ENCODE measurements at places on chromosomes 13 and 19.

- no peak for DNase-seq
Measured at GRCh38 chr13:30134578-30134977, 172.8 kb downstream of the KATNAL1 start.

DNA sequence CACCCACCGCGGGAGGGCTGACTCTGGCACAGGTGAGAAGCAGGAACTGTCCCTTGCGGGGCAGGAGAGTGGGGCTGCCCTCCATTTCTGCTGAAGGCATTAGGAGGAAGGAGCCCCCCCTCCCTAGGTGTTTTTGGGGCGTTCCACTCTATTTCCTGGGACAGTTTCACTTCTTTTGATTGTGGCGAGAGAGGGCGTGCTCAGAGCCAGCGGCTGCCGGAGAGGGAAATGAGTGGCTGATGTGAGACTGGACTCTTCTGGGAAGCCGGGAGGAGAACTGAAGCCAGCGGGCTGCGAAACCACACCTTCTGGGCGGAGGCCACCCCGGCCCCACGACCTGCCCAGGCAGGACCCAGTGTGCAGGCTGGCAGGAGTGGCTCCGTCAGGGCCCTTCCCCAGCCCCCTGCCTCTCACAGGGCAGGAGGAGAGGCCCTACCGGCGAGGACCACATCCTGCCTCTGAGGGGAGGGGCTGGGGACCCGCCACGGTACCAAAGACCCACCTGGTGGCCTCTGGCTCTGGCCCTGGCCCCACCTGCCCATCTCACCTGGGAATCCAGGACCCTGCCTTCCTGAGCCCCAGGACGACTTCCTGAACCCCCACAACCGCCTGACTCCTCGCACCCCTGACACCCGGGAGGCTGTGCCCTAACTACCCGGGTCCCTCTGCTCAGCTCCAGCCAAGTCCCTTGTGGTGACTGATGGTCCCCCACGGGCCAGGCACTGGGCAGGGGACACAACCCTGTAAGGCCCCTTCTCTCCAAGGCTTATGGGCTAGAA is 25.9 kb downstream of the MPND start:
- no peak for DNase-seq

DNA sequence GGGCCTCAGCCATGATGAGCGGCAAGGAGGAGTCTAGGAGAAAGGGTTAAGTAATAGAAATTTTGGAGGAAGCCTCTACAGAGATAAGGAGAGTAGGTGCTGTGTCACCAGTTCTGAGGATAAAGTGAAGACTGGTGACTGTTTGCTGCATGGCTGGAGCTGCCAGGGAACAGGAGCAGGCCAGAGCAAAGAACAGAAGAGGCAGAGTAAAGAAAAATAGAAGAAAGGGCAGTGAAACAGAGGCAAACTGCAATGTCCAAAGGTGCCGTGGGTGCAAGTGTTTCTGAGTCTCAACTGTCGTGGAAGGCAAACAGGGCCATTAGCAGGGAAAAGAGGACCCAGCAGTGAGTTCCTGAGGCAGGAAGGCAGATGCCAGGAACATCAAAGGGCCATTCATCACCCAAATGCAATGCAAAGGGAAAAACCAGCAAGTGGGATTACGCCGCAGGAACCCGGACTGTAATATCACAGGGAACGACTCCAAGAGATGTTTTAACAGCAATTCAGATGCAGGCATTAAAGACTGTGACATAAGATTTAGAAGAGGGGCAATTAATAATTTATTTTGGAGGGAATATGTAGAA is 318.3 kb downstream of the FOXO1 start:
- no peak for DNase-seq

DNA sequence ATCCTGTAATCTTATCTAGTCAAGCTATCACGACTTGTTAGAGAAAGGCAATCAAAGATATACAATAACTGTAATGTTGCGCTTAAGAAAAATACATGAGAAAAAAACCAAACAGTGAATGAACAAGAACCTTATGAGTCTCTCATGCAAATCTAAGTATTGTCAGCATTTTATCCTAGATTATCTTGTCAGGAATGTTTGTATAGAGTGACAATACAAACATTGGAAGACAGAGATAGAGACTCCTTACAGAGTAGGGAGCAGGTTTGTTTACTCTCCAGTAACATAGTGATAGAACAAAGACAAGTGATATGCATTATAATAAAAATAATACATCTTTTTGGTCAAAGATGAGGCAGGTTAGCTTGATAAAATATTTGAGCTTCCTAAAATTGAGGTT is 444.8 kb downstream of the SLITRK5 start:
- DNase-seq = no peak

GRCh38 chr19:13104360-13104847 is 1.7 kb upstream of the LYL1 start:
- DNase-seq = no peak

- DNase-seq = no peak
Measured at GRCh38 chr19:10421240-10422045, 1.1 kb downstream of the PDE4A start.

- DNase-seq = no peak
Measured at GRCh38 chr19:38812841-38813320, at the start of gene LGALS4. TSS of gene LGALS4 (minus strand) at chr19:38812945. CDS start at chr19:38812886, 59 bp downstream.

GRCh38 chr19:1767464-1767933 is 14.2 kb downstream of the ONECUT3 start:
- no peak for DNase-seq
